ENCODE measurements at places on chromosomes 7 and 10.
A peak's percentile ranks its signal among the peaks of the same experiment; 100 is the strongest.

GRCh38 chr10:88243202-88243744, 339.8 kb downstream of the RNLS start:
- DNase-seq = no peak

- no peaks in the 10 kb centered on the region for H3K27me3 ChIP-seq
- no peak overlapping the region for H3K27ac ChIP-seq
- no peaks in the 10 kb centered on the region for H3K36me3 ChIP-seq
- no peaks in the 10 kb centered on the region for H3K4me1 ChIP-seq
Observed at GRCh38 chr10:12914111-12914510, 87.4 kb downstream of the CCDC3 start.

- DNase-seq = no peak
- H3K4me3 ChIP-seq = peak overlapping the region; percentile 72
- H3K4me1 ChIP-seq = no peaks in the 10 kb centered on the region
- H3K36me3 ChIP-seq = no peaks in the 10 kb centered on the region
- no peak overlapping the region for H3K27ac ChIP-seq
Observed at GRCh38 chr10:71849461-71849908, 1.6 kb downstream of the PSAP start.

DNA sequence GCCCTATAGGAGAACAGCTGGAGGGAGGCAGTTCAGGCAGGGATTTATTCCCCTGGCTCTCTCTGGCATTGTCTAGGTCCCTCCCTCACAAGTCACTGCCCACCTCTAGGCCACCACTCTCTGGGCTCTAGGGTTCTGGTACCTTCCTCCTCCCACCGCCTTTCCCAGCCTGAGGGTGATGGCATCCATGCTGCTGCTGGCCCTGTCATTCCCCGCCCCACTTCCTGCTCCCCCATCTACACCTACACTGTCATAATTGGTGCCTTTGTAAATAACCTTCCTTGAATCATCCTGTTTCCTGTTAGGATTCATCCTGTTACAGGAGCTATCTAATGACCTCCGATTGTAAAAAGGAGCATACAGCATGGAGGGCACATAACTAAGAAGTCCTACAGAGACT, 303.3 kb upstream of the COBL start:
- no peak for DNase-seq
- peaks cover 7% of the 10 kb centered on the region for H3K4me1 ChIP-seq
- H3K4me3 ChIP-seq = no peak overlapping the region
- no peak overlapping the region for H3K27ac ChIP-seq
- H3K27me3 ChIP-seq = no peaks in the 10 kb centered on the region

DNA sequence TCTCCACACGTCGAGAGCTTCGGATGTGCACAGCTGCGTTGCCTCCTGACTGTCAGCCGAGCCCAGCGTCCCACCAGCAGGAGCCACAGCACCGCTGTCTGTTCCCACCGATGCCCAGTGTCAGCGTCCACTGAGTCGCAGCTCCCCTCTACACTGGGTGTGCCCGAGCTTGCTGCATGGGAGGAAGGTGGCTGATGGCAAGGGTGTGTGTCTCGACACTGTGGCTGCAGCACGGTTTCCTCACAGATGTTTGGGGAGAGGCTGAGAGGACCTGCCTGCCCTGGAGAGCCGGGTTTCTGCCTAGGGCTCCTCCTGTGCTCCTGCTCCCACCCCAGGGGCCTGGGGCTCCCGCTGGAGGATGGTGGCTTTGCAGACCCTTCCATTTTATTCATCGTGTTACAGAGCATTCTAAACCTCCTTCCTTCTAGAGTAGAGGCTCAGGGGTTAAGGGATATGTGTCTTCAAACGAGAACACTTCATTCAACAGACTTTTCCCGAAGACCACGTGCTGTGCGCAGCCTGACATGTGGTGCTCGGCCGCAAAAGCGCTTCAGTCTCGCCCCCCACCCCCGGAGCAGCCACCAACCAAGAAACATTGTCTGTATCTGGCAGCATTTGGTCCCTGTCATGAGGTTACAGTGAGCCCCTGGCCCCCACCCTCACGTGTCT, 384.8 kb downstream of the DNAJB6 start:
- no peak overlapping the region for H3K27ac ChIP-seq
- H3K4me1 ChIP-seq = no peaks in the 10 kb centered on the region
- H3K27me3 ChIP-seq = no peaks in the 10 kb centered on the region
- H3K4me3 ChIP-seq = no peak overlapping the region
- DNase-seq = no peak

All from Peyer's patch (tissue), 4 donors.